Epithelial cell of proximal tubule (primary cell): ENCODE measurements at places on chromosomes 2 and 18.

- no peak for DNase-seq
These were observed 181.2 kb upstream of the RAB6C start for GRCh38 chr2:129798301-129798581.

DNA sequence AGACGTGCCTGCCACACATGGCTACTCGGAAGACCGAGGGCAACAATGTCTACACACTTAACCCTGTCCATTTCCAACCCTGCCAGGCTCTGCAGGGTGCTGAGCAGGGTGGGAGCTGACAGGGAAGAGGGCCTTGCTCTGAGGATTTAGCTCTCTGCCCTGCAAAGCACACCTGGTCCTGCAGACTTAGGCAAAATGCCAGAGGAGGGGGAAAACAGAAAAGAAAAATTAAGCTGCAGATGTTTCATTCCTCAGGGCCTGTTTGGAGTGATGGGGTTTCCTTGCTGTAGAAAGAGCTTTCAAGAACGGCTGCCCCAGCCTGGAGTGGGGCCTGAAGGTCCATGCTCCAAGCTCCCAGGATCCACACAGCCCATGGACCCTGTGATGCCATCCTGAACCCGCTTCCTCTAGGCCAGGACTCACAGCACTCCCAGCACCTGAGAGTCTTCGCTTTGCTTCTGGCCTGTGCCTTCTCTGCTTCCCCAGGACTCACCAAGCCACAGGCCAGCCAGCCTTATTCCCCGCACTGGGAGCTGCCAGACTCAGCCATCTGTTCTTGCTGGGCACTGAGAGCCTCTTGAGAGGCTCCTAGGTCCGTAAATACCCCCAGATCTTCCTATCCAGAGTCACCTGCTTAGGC is 9.1 kb upstream of the TEX51 start:
- no peak for DNase-seq

DNA sequence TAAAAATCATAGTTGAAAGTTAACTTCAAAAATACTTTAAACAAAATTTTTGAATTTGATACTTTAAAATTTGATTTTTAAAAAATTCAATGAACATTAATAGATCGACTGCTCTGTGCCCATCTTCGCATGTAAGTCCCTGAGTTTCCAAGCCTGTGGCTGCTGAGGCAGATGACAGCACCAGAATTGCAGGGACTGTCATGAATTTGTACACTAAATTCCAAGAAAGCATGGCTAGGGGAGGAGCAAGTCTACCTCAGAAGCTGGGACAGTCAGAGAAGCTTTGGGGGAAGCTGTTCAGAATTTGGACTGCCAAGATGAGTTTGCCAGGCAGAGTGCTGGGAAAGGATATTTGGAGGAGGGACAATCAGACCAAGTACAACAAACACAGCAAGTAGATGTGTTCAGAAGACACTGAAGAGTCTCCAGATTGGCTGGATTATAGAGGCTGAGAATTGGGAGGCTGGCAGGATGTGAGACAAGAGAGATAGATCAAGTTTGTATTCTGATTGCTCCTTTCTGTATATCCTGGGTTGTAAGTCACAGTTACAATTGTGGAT is 79.0 kb downstream of the ASXL3 start:
- DNase-seq, result no peak

DNA sequence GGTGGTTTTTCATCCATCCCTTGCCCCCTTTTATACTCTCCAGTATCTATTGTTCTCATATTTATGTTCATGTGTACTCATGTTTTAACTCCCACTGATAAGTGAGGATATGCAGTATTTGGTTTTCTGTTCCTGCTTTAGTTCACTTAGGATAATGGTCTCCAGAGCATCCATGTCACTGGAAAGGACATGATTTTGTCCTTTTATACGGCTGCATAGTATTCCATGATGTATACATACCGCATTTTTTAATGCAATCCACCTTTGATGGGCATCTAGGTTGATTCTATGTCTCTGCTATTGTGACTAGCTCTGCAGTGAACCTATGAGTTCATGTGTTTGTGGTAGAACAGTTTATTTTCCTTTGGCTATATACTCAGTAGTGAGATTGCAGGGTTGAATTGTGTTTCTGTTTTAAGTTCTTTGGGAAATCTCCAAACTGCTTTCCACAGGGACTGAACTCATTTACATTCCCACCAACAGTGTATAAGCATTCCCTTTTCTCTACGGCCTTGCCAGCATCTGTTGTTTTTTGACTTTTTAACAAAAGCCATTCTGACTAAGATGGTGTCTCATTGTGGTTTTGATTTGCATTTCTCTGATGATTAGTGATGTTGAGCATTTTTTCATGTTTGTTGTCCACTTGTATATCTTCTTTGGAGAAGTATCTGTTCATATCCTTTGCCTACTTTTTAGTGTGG is 420.2 kb downstream of the THSD7B start:
- DNase-seq, result no peak

DNA sequence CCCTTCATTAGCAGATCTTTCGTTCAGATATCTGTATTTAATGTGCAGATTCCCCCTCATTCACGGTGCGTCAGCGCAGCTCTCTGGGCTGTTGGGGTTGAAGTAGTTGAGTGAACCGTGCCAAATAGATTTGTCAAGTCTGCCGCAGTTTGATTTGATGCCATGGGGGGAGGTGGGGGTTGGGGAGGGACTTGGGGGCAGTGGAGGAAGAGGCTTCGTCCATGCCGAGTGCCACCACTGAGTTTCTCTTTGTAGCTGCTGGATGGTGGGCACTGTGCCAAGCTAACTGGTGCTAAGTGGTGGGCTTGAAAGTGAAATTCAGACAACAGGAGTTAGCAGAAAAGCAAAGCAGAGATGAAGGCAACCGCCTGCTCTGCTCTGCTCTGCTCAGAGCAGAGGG is 47.9 kb downstream of the NRP2 start:
- DNase-seq, result no peak

- DNase-seq, result no peak
These were observed 330.3 kb upstream of the THUMPD2 start for GRCh38 chr2:40109381-40109780.

- DNase-seq, result no peak
These were observed 784.1 kb upstream of the CDH7 start for GRCh38 chr18:64966667-64967066.

DNA sequence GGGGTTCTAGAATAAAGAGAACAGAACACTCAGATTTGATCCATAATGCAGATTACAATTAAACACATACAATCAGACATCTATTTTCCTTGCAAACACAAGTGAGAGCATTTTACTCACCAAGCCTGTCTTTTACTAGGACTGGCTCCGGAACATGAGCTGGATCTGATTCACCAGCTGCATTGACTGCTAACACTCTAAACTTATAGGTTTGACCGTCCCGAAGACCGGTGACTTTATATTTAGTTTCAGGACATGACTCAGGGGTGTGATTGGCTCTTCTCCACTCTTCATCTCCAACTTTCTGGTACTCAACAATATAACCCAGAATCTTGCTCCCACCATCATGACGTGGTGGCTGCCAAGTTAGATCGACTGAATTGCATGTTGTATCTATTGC is 112.4 kb downstream of the PLEKHA3 start:
- no peak for DNase-seq

DNA sequence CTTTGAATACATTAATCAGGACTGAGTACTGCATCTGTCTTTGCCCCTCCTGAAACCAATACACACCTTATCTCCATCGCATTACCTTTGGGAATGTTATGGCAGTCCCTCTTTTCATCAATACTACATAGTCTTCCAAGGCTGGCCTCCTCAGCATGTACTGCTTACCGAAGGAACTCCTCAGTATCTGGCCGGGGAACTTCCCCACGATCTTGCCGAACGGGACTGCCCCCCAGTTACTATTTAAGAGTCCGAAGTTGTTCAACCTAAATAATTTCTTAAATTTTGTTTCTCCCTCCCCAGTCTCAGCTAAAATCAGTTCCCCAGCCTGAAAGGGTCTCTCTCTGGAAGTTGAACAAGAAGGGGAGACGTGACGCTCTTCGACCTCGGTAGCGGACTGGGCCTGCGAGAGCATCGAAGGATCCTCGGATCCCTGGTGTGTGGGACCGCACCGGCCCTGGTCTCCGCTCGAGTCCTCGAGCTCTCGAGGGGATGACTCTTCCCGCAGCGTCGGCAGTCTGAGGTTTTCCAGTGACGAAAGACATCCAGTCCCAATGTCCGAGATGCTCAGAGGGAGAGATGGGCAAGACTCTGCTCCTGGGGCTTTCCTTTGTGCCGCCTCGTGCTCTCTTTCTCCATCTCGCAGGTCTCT is 489 bp downstream of the TRMT61B start:
- no peak for DNase-seq

DNA sequence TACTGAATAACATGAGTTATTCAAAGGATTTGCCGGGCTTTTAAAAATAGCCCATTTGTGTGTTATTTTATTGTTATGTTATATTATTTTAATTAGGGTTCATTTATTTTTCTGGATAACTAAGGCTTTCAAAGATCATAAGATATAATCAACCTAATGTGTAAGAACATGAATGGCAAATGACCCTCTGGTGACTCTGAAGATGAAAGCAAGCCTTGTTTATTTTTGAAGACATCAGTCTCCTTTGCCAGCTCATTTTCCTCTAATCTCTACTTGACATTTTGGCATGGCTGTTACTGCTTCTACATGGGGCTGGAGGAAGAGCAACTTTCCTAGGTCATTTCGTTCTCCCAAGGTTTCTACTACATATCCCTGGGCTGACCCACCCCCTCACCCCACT is 10.6 kb downstream of the FAP start:
- DNase-seq, result no peak

DNA sequence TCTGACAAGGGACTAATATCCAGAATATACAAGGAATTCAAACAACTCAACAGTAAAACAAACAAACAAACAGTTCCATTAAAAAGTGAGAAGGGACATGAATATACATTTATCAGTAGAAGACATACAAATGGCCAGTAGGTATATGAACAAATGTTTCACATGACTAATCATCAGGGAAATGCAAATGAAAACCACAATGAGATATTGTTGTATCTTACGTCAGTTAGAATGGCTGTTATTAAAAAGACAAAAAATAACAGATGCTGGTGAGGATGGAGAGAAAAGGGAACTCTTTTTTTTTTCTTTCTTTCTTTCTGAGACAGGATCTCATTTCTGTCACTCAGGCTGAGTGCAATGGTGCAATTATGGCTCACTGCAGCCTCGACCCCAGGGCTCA is 175.5 kb downstream of the CAMKMT start:
- no peak for DNase-seq

DNA sequence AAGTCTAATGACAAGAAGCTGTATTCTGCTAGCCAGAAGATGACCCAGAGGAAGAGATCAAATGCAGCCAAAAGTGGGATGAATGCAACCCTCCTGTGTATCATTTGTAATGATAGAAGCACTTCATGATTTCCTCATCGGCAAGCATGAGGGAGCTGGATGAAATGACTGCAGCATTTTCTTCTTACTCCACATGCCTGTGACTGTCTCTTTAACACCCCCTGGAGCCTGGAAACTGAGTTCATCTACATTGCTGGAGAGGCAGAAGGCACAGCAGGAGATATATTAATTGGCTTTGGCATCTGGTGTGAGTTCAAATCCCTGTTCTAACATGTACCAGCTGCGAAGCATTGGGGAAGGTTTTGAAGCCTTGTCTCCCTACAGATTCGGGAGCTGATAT is 37.7 kb downstream of the ID2 start:
- DNase-seq, result no peak

- DNase-seq, result no peak
These were observed 239.8 kb downstream of the SH3RF3 start for GRCh38 chr2:109368798-109369197.

DNA sequence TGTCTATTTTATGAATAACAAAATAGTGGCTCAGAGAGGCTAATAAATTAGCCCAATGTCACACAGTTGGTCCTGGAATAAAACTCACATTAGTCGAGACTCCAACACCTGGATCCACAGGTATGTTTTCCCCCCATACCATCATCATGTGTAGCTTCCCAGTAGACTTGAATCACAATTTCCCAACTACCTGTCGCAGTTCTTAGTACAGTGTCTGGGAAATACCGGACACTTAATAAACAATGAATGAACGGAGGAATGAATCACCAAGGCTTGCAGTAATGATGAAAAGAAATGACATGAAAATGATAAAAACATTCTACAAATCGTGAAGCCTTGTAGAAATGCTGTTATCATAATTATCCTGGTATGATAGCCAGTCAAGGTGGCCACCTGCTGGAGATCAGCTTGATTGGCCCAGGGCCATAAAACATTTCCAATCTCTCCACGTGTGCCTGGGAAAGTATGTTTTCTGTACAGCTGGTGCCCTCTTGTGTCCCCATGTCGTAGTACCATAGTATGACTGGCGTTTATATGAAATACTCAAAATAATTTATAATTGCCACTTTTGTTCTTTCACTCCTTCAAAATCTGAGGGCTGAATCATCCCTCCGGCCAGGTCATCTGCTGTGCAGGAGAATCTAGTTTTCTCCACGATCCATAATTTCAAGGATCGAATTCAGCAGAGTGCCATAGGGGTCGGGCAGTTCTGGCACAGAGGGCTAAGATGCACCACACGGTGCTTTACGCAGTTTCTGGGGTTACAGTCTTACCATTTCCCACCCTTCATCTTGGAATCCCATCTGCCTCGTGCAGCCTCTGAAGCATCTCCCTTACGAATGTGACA is 95.4 kb downstream of the LAMA1 start:
- no peak for DNase-seq

GRCh38 chr2:173555833-173556232 is 201.2 kb downstream of the CDCA7 start:
- no peak for DNase-seq

DNA sequence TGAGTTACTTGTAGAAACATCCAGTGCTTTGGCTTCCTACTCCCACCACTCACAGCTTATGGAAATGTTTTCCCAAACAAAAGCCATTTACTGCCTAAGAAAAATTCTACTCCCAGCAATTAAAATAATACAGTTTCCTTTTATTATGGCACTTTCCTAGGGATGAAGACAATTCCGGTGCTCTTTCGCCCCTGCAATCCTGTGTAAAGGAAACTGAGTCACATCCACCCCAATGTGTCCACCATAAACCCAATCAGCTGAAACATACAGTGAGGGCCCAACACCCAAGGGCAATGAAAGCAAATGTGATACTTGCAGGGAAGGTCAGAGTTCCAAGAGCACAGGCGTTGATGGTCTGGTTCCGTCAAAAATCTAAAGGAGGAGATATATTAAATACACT is 62.0 kb upstream of the ST3GAL5 start:
- DNase-seq, result no peak

DNA sequence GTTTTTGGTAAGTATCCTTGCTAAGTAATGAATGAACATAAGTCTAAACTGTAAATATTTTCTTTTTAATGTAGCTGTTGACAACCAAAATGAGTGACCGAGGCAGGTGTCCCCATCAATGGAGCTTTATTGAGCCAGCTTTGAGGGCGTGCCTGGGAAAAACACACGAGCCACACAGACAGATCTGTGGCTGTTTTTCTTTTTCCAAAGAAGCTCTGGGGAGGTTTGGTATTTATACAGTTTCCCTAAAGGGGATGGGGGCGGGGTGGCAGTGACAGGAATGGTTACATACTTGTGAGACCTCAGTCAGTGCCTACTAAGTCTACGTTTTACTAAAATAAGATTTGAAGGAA is 11.2 kb downstream of the DBI start:
- no peak for DNase-seq

GRCh38 chr18:46335534-46336101 is 231.4 kb downstream of the HAUS1 start:
- DNase-seq, result no peak
